ENCODE measurements at places on chromosomes 3 and 15.

DNA sequence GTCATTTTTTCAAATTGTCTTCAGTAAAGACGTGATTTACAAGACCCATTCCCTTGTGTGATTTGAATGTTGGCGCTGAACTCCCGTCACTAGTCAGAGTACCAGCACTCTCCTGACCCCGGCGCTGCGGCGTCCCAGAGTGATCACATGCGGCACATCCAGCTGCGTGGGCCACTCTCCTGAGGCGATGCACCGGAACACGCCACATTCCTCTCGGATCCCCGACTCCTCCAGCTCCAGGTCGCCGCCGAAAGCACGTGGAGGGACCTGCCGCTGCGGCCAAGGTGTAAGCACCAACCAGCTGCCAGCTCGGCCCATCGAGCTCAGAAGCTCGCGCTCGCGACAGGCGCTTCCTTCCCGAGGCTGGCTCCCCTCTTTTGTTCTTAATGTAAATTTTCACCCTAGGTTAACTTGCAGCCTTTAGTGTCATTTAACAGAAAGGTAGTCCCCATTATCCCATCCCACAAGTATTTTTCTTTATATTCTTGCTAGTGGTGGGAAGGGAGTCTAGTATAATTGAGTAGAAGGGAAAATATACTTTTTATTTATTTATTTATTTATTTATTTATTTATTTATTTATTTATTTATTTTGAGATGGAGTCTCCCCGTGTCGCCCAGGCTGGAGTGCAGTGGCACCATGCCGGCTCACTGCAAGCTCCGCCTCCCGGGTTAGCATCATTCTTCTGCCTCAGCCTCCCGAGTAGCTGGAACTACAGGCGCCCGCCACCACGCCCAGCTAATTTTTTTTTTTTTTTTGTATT, 61.7 kb upstream of the VGLL3 start:
- no peak for DNase-seq

- no peak for DNase-seq
Measured at GRCh38 chr3:67875338-67875737, 220.9 kb upstream of the SUCLG2 start.

DNA sequence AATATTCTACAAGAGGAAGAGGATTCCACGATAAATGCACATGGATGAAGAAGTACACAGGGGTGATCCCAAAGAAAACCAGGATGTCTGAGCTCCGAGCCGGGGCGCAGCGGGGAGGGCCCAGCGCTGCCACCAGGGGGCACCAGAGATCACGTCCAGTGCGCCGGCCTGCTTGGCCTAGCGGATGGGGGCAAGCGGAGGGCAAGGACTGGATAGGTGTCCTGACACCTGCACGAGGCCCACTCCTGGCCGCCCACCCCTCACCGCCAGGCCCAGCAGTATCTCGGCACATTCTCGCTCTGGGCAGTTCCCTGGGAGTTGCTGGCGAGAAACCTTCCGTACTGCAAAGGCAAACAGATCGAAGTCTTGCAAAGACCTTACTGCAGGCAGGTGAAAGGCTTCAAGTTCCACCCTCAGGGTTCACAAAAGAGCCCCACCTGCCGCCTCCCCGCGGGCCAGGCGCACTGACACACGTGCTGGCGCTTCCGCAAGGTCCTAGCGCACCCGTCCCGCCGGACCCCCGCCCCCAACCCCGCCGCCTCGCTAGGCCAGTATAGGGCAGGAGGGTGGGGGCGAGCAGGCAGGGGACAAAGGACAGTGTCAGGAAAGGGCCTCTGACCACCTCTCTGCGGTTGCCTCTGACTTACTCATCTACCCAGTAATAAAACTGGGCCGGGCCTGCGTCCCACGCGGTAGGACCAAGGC, 3.3 kb downstream of the ANKRD63 start:
- DNase-seq = peak; percentile 63

DNA sequence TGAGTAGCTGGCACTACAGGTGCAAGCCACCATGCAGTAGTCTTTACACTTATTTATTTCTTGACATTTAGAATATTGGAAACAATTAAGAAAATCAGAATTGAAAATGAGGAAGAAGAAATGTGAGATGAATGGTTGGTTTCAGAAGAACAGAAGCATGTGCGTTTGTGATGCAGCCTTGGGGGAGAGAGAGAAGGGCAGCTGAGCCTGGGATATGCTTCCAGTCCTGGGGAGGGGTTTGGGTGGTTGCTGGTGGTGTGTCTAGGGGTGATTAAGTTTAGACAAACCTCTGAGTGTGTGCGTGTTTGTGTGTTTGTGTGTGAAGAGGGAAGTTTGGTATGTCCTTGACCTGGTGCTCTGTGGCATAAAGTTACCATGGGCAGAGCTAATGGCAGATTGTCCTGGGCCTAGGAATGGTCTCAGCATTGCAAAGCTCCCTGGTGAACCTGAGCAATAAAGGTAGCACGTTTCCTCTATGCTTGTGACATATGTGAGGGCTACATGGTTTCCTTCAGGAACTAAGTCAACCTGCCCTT, 35.6 kb downstream of the CTSH start:
- DNase-seq = no peak

DNA sequence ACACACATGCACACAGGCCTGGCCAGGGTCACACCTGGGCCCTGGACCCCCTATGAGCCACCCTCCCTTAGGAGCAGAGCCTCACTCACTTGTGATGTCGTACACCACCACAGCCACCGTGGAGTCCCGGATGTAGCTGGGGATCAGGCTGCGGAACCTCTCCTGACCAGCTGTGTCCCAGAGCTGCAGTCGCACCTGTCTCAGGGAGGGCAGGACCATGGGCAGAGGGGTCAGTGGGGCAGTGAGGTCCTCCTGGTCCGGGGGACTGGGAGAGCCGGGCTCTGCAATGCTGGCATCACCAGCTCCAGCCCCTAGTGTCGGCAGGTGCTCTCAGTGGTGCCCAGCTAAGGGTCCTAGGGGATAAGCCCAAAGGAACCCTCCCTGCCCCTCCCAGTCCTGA, 35.6 kb downstream of the SRPRB start:
- no peak for DNase-seq

- DNase-seq = peak; percentile 38
Measured at GRCh38 chr3:157128771-157129681, 30.9 kb downstream of the CCNL1 start.

GRCh38 chr3:50542177-50543034, 25.1 kb downstream of the C3orf18 start:
- DNase-seq = peak; percentile 66

DNA sequence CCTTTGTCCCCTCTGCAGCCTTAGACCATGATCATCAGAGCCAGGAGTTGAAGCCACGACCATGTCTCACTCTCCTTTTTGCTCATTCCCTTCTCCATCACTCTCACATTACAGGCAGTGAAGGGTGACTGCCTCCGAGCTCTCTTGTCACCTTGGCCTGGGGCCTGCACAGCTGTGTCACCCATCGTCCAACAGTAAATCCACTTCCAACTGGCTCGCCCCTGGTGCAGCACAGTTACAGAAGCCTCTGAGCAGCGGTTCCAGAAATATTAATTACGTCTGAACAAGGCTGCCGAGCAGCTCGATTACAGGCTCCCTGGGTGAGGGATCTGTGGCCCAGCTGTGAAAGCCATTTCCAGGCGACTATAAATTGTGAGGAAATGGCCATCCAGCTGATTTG, 528.2 kb downstream of the NR2F2 start:
- DNase-seq = no peak

DNA sequence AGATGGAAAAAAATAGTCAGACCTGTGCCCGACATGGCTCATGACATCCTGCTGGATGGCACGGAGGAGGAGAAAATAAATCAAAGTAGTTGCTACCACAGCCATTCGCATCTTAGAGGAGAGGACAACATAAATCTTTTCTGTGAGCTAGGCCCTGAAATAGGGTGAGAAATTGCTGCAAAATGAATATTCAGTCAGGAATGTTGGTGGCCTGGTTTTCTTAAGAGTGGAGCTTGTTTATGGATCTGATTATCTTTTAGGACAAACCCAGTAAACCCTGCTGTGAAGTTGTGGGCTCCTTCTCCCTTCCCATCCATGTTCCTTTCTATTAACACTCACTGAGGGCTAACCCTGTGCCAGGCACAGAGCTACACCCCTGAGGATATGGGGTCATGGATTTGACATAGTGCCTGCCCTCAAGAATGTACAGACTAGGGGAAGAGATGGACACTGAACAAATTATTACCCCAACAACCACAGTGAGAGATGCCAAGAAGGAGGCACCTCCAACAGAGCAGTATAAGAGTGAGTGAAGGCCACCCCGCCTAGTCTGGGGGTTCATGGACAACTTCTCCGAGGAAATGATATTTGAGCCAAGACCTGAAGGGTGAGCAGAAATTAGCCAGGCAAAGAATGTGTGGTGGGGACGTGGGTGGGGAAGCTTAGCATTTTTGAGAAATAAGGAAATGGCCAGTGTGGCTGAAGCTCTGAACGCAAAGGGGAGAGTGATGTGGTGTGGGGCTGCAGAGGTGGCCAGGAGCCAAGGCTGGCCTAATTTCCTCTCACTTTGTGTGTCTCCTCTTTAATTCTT, 68.9 kb upstream of the ARL8B start:
- DNase-seq = no peak

- DNase-seq = no peak
Measured at GRCh38 chr3:128432971-128433836, 33.5 kb downstream of the DNAJB8 start.

DNA sequence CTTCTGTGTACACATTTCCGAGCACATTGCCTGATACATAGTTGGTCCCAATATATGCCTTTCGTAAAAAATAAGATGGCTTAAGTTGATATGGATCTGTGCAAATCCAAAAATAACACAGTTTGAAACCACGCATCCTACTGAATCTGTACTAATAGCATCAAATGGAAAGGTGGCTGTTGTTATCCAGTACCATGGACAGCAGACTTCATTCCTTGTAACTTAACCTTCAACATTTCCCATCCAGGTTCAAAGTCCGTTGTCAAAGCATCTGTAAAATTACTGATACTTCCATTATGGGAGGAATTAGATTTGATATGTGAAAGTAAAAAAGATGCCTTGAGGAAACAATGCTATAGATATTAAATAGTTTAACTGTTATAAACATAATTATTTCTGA, 65.5 kb upstream of the C3orf49 start:
- no peak for DNase-seq

DNA sequence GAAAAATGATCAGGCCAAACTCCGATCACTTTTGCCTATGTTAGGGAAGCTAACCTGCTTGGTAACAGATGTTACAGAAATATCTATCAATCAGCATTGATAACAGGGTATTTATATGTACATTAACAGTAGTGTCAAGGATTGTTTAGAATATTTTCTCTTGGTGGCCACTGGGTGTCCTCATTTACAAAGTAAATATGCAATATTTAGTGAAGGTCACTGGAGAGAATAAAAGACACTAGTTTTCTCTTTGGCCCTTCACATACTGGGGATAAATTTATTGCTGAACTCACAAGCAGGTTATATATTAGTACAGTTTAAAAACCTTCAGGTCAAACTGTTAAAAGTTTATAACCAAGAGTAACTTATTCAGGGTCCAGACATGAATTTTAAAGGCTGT, 69.0 kb downstream of the TIGIT start:
- no peak for DNase-seq

DNA sequence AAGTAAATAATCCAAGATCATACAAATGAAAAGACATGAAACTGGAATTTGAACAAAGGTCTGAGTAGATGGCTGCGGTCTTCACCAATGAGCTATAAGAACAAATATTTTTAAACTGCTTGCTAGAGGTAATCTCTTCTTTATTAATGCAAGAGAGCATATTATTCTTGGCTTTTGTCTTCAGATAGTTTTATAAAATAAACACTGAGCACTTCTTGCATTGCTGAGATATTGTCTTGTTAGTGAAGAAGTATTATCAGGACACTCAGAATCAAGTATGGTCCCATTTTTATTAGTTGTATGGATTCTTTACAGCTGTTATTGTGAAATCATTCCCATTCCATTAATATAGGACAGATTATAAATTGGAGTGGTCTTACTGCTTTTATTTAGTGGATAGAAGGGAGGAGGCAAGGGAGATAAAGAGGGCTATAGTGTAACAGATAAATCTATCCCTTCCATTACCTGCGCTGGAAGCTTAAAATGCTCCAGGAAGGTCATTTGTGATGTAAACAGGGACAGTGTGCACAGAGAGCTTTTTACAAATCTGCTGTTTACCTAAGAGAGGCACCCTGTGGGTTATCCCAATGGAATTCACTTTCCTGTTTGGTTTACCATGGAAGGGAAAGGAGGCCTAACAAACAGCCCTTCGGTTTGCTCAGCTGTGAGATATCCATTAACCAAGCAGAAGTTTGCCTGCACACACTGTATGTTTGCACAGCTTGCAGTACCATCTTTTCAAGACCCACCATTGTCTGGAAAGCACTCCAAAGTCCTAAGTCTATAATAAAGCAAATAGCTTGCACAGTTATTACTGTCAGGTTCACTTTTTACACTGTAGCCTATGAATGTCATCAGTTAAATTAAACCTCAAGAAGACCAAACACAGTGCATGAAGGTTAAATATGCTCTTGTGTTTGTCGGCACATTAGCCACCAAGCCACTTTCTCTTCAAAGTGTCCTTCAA, 347.7 kb upstream of the TGFBR2 start:
- no peak for DNase-seq

DNA sequence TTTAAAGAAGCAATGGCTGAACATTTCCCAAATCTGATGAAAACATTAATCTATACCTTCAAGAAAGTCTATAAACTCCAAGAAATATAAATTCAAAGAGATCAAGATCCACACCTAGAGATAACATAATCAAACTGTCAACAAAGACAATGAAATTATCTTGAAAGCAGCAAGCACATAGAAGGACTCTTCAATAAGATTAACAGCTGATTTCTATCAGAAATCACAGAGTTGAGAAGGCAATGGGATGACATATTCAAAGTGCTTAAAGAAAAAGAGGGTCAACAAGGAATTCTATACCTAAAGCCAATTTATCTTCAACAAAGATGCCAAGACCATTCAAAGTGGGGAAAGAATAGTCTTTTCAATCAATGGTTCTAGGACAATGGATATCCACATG, 41.1 kb upstream of the LAMP3 start:
- DNase-seq = no peak

DNA sequence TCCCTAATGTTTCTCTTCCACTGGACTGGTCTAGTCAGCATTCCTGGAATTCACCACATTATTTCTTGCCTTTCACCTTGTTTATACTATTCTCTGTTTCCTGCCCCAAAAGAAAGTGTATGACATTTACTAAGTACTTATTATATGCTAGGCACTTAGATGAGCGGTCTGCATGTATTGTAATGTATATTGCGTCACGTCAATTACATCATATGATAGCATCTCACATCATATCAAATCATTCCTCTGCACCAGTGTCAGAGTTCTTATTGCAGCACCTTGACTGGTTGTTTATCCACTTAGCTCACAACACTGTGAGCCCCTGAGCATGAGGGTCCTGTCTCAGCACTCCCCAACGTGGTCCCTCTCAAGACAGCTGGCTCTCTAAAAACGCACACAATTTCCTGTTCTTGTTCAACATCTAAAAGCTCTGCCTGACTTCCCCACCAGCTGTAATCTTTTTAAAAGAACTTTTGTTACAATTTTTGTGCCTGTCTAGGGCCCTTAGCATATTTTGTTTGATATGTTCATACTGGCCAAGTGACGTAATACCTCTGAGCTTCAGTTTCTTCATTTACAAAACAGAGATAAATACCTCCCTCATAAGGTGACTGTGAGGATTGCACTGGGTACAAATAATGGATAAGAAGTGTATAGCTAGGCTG, 58.8 kb downstream of the ARHGAP31 start:
- DNase-seq = no peak
